ENCODE measurements at places on chromosomes 5 and 9.

DNA sequence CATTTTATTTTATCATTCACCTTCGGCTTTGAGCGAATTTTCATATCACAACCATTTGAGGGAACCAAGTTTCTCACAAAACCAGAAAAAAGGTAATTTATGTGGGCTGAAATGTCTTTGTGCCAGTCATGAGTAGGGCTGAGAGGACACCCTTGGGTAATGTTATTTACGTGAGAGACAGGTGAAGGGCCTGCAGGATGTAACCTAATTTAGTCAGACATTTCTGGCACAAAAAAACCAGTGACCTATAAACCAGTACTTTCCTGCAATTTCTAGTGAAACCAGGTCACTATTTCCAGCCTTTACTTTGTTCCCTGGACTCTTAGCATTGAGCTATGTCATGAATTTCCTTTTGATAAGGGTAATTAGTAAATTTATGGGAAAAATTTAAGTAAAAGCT, 17.2 kb upstream of the CCDC112 start:
- no peak for DNase-seq

DNA sequence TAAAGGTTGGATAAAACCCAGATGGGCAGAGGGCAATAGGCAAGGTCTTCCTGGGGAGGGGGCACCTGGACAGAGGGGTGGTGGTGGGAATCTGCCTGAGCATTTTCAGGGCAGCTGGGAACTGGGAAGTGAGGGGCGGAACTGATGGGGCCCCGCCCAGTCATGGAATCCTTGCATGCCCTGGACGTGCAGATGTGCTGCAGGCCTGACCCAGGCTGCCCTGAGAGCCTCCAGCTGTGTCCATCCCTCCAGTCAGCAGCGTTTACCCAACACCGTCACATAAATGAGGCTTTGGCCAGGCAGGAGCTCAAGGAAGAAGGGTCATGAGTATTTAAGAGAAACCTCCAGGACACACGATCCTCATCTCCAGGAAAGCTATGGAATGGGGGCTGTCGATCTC, 70.3 kb downstream of the DAB2IP start:
- no peak for DNase-seq

GRCh38 chr5:77355080-77355479, 137.0 kb downstream of the WDR41 start:
- DNase-seq = no peak

DNA sequence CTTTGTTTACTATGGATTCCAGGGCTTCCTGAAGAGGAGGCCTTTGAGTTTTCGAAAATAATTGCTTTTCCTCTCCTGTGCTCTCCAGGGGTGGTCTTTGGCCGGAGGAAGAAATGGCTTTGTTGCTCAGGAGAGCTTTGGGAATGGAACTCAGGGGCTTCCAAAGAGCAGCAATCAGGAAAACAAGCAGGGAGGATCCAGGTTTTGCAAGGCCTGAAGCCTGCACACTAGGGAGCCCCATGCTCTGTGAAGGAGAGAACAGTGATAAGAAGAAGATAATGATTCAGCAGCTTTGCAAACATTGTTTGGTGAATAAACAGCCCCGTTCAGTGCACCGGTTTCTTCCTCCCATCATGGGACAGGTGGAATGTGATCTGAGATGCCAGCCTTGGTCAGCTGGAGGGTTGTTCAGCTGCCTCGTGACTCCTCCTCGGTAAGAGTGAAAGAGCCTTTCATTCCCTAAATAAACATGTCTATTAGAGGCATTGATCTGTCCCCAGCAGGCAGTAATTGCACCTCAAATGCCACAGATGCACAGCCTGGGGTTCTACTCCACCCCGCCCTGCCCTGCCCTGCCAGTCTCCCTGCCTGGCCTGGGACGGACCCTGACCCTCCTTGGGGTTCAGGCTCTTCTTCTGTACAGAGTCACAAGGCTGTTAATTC, 11.5 kb upstream of the ALDH1B1 start:
- peak; percentile 42 for DNase-seq

DNA sequence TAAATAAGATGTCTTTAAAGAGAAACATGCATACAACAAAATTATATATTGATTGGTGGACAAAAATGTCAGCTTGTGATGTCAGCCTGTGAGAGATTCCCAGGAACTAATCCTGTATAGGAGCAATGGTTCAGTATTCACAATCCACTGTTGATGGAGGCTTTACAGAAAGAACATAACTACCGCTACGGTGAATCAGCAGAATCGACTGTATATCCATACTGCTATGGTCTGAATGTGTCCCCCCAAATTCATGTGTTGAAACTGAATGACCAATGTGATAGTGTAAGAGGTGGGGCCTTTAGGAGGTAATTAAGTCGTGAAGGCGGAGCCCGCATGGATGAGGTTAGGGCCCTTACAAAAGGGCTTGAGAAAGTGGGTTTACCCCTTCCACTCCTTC, 40.4 kb upstream of the TBC1D2 start:
- DNase-seq = no peak

DNA sequence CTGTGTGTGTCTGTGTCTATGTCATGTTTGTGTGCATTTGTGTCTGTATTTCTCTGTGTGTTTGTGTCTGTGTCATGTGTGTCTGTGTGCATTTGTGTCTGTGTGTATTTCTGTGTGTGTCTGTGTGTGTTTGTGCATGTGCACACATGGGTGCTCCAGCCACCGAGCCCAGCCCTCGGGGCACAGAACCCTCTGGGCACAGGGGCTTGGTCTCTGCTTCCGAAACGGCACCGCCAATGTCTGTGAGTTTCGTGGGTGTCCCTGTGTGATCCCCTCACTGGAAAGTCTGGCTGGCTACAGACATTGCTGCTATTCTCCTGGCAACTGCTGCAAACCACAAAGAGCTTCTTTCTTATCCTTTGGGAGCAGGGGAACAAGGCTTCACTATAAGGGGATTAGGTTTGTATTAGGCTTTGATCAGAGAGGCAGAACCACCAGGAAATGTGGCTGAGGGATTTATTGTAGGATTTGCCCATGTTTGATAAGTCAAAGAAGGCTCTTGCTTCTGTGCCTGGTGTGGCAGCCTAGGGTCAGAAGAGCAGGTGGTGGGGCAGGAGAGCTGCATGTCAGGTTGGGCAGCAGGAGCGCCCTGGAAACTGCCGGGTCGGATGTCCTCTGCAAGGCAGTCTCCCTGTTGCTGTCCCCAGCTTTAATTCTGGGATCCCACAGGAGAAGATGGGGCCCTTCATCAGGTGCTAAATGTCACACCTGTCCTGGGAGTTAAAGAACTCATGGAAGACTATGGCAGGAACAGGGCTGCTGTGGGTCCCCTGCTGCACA, 39.6 kb upstream of the FCN1 start:
- DNase-seq = no peak

GRCh38 chr9:81666123-81666522, 23.2 kb downstream of the TLE1 start:
- no peak for DNase-seq

DNA sequence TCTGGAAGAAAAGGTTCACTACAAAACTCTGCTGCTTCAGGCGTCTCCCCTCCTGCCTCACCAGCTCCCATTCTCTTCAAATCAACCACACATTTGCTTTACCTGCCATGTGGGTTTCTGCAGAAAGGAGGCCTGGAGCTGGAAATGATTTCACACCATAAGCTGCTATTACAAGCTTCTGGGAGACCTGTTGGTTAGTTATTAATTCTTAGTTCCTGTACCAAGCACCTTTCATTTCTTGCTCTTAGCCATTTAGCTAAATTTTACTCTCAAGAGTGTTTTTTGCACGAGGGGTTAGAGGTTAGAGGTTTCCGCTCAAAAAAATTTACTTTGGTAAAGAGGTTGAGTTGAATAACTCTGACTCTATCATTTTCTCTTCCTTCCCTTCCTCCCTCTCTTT, 70.3 kb downstream of the MAP1B start:
- no peak for DNase-seq

GRCh38 chr5:74027732-74028338, 401.8 kb downstream of the ARHGEF28 start:
- DNase-seq = no peak

GRCh38 chr5:180070756-180071530, 616 bp downstream of the RNF130 start:
- peak; percentile 41 for DNase-seq

DNA sequence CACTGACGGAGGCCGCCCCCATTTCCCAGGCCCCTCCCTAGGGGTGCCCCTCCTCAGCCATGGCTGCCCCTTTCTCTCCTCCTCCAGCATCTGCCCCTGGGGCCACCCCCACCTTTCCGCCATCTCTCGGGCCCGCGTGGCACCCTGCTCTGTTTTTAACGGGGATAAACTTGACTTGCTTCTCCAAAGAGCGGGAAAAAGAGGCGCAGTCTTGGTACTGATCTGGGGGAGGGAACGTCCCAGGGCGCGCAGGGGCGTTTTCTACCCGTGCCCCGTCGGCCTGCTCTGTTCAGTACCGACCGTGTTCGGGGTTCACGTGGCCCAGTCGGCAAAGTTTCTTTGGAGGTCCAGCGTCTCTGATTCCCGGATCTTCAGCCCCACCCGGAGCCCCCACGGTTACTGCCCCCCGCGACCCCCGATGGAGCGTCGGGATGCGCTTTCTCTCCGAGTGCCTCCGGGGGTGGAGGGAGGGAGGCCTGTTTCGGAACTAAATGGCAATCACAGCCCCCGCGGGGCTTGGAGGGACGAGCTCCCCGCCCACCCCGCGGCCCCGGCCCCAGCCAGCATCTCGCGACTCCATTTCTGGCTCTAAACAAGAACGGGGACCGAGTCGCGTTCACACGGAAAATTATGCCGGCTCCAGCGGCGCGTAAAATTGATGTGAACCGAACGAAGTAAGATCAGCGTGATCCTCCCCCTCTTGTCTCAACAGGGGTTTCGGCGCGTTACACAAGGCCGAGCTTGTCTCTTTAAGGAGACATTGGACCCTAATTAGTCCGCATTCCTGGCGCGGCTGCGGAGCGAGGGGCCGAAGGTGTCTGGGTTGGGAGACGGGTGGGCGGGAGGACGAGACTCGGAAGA, 1.1 kb upstream of the TLE4 start:
- peak; percentile 35 for DNase-seq

DNA sequence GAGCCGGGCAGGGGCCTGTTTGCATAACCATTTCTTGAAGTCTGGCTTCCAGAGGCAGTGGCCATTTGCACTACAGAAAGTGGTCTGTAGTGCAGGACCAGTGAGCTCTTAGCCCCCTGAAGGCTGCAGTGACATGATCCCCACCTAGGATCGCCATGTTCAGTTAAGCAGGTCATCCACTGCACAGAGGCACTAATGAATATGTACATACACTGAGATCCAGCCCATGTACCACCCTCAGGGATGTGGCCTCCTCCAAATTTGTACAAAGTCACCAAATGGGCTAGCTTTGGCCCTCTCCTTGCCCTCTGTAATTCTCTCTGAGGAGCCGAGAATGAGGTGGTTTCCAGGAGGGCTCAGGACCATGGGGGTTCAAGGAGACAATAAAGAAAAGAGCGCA, 8.3 kb upstream of the SUSD3 start:
- no peak for DNase-seq

- peak; percentile 78 for DNase-seq
These were observed 143.4 kb downstream of the KDM4C start for GRCh38 chr9:6901180-6901579.

DNA sequence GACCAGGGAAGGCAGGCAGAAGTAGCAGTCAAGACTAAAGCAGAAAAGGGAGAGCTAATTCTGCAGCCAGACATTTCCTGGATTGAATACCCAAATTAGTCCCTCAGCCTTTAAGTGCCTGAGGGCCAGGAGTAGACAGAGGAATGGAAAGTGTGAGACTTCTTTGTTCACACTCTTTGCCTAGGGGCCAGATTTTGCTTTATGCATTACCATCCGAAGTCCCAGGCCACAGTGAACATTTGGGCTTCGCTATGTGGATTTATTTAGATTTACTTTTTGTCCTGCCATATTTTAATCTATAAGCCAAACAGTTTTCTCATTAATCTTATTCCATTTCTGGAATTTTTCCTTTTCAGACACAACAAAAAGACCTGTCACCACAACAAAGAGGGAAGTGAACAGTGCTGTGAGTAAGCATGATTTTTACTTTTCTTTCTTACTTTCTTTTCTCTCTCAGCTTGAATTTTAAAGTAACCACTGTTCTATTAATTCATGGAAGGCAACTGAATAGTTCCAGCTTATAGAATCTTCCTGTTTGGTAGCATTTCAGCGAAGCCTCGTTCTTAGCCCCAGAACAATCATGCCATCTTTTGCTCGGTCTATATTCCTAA, 52.6 kb downstream of the PDCD1LG2 start:
- no peak for DNase-seq

DNA sequence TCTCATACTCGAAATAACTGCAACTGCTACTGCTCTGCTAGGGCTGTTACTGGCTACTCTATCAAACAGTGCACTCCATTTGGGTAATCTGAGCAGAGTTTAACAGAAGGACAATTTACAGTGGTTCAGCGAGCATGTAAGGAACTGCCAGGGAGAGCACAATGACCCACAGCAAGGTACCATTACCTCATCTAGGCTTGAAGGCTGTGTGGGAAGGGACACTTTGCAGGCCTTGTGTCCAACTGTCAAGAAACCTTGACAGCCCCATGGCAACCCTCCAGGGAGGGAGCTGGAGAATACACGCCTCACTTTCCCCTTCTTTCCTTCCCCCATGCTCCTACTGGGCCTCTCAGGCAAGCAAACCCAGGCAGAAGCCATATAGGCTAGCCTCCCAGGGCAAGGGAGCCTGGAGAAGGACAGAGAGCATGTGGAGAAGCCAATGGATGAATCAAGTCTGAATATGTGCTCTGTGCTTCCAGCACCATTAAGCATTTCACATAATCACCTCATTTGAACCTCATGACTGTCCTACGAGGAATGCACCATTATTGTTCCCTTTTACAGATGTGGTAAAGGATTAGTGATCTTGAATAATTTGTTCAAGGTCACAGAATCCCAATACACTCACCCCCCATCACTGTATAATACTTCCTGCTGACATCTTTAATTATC, 49.9 kb upstream of the JAK2 start:
- no peak for DNase-seq

- no peak for DNase-seq
These were observed 12.0 kb upstream of the ELOVL7 start for GRCh38 chr5:60856066-60856465.

DNA sequence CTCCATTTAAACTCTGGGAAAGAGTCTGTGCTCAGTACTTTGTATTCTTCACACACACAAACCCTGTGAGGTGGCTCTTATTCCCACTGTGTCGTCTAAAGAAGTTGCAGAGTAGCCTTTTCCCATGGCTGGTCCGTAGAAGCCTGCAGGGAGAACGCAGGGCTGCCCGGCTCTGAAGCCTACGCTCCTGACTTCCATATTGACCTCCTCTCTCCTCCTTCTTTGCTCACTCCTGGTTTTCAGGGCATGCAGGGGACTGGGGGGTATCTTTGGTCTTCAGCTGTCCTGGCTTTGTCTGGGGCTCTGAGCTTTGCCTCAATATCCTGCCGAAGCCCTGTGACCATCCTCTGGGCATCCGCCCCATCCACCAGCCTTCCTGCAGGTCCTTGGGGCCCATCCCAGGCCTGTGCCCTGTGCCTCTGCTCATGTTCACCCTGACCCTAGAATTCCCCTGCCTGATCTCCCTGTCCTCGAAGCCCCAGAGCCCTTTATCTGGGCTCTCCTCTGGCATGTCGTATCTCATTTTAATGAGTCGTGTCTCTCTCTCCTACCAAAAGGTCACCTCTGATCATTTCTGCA, 83.8 kb upstream of the FSTL4 start:
- DNase-seq = no peak

- DNase-seq = peak; percentile 84
These were observed 25.1 kb downstream of the MACROH2A1 start for GRCh38 chr5:135373736-135374515.

Data from hematopoietic multipotent progenitor cell treated with erythropoietin and hydrocortisone succinate and interleukin-3 and kit ligand, for 8 days (in vitro differentiated cells).